Stimulated activated CD8-positive, alpha-beta memory T cell treated with anti-CD3 and anti-CD28 coated beads, Interleukin-4, amount 100 ng/mL, for 1 hour (primary cell): ENCODE measurements at places on chromosomes 7 and 10.

DNA sequence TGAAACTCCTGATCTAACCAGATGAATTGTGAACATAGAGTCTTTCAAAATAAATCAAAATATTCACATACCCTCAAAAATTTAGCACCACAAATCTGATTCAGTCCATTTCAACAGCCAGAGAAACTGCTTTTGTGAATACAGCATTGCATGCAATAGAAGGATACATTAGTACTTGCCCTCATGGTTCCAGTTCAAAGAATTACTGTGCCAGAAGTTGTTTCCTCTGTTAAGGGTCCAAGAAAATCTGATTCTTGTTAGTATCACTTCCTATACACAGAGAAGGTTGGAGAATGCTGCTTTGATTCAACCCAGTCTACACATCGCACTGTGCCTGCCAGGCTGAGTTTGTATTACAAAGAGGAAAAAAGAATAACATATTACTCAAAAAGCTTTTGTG is 115.6 kb downstream of the TFEC start:
- no peak for DNase-seq

GRCh38 chr10:43202224-43202656 is 64.0 kb downstream of the CSGALNACT2 start:
- peak; percentile 25 for DNase-seq

DNA sequence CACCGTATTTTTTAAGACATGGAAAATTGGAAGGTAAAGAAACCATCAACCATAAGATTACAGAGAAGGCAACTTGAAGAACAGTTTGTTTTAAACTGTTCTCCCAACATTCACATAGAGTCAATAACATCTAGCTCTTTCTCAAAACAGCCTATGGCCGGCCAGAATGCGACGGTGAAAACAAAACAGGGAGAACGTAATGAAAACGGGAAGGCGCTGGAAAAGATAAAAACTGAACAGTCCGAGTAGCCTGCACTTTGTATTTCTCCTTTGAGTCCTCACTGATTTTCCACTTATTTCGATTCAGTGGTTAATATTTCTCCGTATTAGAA is 637 bp downstream of the MICU1 start:
- no peak for DNase-seq

GRCh38 chr7:82050792-82051191 is 280.9 kb upstream of the HGF start:
- DNase-seq, result no peak

DNA sequence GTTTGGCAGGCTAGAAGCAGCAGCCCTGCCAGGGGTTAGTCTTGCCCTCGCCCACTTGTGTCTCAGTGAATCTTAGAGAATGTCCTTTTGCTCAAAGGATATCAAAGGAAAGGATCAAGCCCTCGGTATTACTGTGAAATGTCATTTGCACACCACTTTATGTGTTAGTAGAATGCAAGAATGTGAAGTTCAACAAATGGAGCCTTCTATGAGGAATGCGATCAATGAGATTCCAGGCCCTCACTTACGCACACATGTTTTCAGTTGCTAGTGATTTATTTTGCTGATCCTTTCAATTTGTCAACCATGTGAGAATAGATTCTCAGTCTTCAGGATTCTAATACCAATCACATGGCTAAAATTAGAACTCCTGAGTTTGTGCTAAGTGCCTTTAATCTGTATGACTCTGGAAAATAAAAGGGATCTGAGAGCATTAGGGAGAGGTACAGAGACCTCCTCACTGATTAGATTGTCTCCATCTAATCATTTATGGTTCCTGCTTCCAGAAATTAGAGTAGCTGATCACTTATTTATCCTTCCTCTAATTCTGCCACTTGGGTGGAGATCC is 123.0 kb upstream of the SP4 start:
- no peak for DNase-seq

- no peak for DNase-seq
Measured at GRCh38 chr7:1466524-1467271, 7.4 kb upstream of the MICALL2 start.

- DNase-seq, result no peak
Measured at GRCh38 chr10:116147147-116147905, 125.7 kb downstream of the GFRA1 start.

DNA sequence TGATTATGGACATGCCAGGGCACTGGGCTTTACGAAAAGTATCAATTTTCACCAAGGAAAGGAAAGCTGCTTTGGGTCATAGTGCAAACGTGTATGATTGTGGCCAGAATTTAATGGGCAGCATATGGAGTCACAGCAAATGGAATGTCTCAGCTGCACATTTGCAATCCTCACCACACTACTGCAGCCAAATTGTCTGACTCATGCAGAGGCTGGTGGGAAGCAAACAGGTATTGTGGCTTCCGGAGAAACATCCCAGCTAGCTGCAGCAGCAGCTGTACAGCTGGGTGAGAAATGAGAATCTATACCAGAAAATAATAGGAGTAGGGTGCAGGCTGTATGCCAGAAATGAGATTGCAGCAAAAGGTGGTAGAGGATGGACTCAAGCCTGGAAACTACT is 374.7 kb upstream of the VWC2 start:
- no peak for DNase-seq

- DNase-seq, result no peak
Measured at GRCh38 chr10:23015021-23015707, 80.2 kb upstream of the MSRB2 start.

DNA sequence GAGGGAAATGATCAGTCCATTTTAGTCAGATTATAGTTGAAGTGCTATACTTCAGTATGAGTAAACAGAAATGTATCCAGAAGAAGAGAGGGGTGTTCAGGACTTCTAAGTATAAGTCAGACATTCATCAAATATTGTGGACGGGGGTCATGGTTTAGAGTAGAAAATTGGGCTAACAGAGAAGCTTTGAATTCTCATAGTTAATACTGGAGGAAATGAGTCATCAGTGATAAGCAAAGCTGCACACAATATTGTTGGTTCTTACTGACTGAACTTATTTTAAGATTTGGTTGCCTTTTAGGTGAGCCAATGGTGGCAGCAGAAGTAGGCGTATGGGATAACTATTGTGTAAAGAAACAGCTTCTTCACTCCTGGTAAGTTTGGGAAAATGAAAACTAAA is 1.7 kb upstream of the SUMF2 start:
- no peak for DNase-seq

GRCh38 chr10:94358480-94358879 is 4.3 kb downstream of the NOC3L start:
- DNase-seq, result no peak

DNA sequence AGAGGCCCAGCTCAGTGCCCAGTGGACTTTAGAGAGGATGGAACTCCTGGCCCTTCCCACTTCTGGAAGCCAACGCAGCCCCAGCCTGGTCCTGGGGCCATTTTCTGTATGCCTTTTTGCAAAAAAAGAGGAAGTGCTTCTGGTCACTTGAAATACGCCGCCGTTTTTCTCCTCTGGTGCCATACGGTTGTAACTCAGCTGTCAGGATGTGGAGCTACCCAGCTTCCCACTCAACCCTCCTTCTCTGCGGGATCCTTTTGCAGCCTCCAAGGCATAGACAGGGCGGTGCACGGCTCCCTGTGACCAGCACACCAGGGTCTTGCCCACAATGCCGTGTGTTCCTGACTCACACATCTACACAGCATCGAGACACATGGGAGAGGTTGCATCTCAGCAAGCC is 369.6 kb downstream of the TCERG1L start:
- no peak for DNase-seq

- no peak for DNase-seq
Measured at GRCh38 chr7:27424749-27425148, 182.1 kb downstream of the EVX1 start.

GRCh38 chr10:124701881-124702656 is 42.1 kb downstream of the FAM53B start:
- no peak for DNase-seq

- no peak for DNase-seq
Measured at GRCh38 chr10:22271786-22272185, 44.4 kb upstream of the COMMD3 start.

- no peak for DNase-seq
Measured at GRCh38 chr10:118809357-118810220, 54.8 kb upstream of the CACUL1 start.

DNA sequence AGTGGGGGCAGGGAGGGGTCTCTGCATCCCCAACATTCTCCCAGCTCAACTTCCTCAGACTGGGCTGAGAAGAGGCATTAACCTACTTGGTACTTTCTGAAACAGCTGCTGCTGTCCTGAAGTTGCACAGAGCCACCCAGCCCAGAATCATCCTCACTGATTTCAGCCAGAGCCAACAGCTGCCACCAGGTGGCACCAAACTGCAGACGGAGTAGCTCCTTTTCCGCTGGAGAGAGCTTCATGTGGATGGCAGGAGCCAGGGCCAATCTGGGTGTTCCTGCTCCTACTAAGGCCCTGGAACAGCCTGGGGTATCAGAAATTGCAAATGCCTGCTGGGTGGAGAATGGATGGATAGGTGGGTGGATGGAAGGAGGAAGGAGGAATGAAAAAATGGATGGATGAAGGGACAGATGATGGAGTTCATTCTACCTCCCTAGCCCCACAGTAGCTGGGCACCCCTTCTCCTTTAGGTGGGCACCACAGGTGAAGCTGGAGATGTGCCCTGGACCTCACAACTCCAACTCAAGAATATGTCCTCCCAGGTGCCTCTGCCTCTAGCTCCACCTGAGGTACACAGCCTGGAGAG is 11.8 kb upstream of the DRGX start:
- peak; percentile 35 for DNase-seq

DNA sequence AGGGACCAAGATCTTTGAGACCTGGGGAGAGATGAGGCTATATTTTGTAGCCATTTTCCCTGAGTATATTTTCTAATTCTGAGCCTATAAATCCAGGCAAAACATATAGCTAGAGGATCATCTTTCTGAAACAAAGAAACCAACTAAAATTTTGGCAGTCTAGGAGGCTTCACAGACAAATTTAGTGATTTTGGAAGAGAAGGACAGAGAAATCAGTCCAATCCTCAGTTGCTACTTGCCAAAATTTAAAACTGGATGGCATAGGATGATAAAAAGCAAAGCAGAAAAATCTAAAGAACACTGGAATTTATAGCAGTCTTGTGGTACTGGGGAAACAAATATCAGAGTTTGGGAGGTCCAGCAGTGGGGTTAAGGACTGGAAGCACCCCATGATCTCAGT is 43.4 kb upstream of the POM121L12 start:
- no peak for DNase-seq

DNA sequence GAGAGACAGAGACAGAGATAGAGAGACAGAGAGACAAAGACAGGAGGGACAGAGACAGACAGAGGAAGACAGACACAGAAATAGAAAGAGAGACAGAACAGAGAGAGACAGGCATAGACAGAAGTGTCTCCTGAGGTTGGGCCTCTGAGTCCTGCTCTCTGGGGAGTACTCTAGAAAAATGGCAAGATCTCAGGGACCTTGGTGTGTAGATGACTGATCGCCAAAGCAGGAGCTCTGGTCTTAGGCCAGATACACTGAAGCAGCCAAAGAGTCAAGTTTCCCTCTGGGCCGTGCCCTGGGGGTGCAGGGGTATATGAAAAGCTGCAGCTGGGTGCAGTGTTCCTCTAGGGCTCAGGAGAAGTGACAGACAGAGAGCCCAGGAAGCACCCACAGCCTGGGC is 176.6 kb upstream of the TNS3 start:
- no peak for DNase-seq

DNA sequence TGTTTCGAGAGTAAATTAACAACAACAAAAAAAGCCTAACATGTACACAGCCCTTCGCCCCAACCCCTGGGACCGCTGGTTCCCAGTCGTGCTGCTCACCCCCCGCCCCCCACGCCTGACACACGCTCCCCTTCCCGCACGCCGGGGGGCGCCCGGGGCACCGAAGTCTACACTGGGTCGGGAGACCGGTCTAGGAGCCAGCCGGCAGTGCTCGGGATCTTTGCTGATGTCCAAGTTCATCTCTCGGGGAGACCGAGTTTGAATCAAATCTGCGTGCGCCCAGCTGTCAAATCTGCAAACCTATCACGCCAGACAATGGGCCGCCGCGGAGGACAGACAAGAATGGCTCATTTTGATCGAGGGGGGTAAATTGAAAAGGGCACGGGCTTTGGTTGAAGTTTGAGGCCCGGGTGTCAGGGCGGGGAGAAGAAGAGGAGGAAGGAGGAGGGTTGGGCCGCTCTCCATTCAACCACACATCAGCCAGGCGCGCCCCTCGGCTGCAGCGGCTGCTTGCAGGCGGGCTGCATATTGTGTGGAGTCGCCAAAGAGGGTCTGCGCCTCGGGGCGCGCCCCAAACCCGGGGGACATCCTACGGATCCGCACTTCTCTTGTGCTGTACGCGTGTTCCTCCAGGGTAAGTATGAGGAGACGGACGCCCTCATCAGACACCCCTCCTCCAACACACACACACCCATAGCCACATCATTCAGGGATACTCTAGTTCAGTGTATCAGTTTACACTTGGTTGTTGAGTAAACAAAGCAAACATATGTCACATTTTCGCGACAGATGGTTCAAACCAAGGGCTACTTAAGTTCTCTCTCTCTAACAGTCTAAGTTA is 1.3 kb upstream of the GFRA1 start:
- no peak for DNase-seq

GRCh38 chr10:132148261-132149251 is 38.2 kb upstream of the DPYSL4 start:
- no peak for DNase-seq

DNA sequence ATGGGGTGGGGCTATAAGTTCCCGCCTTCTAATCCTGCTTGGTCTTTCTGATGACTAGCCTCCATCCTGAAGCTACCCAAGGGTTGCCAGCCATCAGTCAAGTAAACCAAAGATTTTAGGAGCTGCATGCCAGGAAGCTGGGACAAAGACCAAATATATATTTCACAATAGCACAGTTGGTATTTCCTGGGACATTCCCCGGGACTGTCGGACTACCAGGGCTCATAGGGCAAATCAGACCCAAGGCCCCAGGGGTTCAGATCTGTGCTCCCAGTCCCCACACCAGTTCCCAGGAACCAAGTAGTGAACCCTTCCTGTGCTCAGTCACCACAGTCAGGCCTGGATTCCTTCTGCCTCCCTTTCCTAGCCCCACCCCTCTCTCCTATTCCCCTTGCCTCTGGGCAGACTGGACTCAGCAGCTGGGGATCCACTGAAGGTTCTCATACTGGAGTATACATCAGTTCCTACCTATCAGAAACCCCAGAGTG is 5.7 kb upstream of the CXCL12 start:
- DNase-seq, result no peak

- no peak for DNase-seq
Measured at GRCh38 chr7:70925411-70926115, 206.4 kb upstream of the GALNT17 start.
